ENCODE measurements at places on chromosomes 5 and 9. TPM values are rescaled to one million over a fixed set of nuclear protein-coding genes. Genes with fewer than 3 reads are reported as not detected.

The C9orf50 gene
- not detected for total RNA-seq

The C5orf46 gene
- total RNA-seq, result not detected

The CARTPT gene
- 0.63 TPM for total RNA-seq

The CSF1R gene
- total RNA-seq, result 8.8 TPM

The NMUR2 gene
- not detected for total RNA-seq

The CAMK4 gene
- total RNA-seq, result 141 TPM

The PCDHA9 gene
- total RNA-seq, result 42.6 TPM

The NKD2 gene
- total RNA-seq, result 4.1 TPM

The CCL28 gene
- total RNA-seq, result 0.94 TPM

The ACTL7A gene
- not detected for total RNA-seq

All from parietal lobe (tissue), 2 donors.